Astrocyte (in vitro differentiated cells and primary cell): ENCODE measurements at places on chromosomes 12 and 14. TPM values are rescaled to one million over a fixed set of nuclear protein-coding genes. Genes with fewer than 3 reads are reported as not detected.
A peak's percentile ranks its signal among the peaks of the same experiment; 100 is the strongest.

DNA sequence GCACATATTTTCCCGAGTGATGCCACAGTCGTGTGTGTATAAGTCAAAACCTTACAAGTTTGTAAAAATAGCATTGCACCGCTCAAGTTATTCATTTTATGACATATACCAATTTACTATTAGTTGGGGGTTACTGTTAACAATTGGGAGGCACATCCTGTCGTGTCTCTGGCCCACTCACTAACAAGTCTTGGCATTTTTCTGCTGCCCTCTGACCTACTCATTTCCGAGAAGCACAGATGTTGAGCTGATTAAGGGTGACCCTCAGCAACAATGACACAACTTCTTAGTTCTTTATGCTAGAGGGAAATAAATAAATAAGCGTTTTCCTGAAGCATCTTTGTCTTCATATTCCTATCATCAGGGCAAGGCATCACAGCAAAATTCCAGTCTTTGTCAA lies 6.8 kb upstream of the ATG14 start:
- H3K4me1 ChIP-seq: no peaks in the 10 kb centered on the region
- no peaks in the 10 kb centered on the region for H3K36me3 ChIP-seq
- no peak overlapping the region for H3K27ac ChIP-seq

DNA sequence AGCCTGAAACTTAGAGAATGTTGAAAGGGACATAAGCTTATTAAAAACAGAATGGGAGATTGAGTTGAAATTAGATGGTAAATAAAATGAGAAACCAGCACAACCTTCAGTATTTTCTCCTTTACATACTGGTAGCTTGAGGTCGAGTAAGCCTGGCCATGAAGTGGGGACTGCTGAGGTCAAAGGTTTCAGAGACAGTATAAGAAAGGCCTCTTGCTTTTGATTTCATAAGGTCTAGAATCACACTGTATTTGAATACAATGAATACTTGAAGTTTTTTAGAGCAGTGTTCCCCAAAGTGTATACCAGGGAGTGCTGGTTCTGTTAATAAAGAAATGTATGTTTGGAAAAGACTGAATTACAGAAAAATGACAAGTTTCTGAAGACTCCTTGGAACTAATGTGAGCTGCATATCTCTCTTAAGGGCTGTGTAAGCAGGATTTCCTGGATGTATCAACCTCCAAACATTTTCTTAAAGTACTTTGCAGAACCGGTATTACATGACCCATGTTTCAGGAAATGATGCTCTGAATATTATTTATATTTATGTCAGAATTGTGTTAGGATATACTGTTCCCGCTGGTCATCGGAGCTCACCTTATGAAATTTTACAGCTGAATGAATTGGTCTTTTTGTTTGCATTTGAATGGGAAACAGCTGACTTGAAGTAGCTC lies 85.0 kb downstream of the AKAP6 start:
- H3K36me3 ChIP-seq: no peaks in the 10 kb centered on the region
- H3K4me3 ChIP-seq: no peak overlapping the region
- no peak for DNase-seq
- H3K27ac ChIP-seq: no peak overlapping the region
- no peaks in the 10 kb centered on the region for H3K27me3 ChIP-seq
- H3K4me1 ChIP-seq: peaks cover 16% of the 10 kb centered on the region

DNA sequence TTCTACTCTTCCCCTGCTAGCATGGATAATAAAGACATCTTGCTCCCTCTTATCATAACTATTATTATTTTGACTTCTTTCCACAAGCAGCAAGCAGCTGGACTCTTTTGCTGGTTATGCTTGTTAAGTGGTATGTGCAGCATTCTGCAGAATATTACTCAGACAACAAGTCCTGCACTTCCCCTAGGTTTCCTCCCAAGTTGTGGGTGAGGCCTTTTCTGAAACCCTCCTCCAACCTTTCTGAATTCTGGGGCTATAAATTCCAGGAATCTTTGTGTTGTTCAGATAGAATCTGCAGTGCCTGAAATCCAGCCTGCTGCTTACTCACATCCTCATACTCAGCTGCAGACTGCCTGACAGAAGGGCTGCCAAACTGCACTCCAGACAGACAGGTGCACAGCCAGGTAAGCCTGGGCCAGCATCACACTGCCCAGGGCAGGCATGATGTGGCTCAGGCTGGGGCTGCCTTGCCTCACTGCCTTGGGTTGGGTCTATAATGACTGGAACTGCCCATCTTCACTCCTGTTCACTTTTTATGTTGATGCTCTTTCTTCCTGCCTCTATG lies 6.2 kb upstream of the DHRS2 start:
- H3K4me3 ChIP-seq: no peak overlapping the region
- no peaks in the 10 kb centered on the region for H3K27me3 ChIP-seq
- H3K36me3 ChIP-seq: no peaks in the 10 kb centered on the region
- no peak for DNase-seq

- DNase-seq: no peak
- H3K4me3 ChIP-seq: no peak overlapping the region
- H3K27ac ChIP-seq: no peak overlapping the region
- no peaks in the 10 kb centered on the region for H3K27me3 ChIP-seq
- peaks cover 3% of the 10 kb centered on the region for H3K4me1 ChIP-seq
- H3K36me3 ChIP-seq: no peaks in the 10 kb centered on the region
Measured at GRCh38 chr14:42947991-42948390, 1341.3 kb downstream of the LRFN5 start.

GRCh38 chr14:51931308-51931707 lies 58.0 kb upstream of the RTRAF start:
- no peak for DNase-seq
- H3K27me3 ChIP-seq: no peaks in the 10 kb centered on the region
- H3K27ac ChIP-seq: no peak overlapping the region
- H3K4me1 ChIP-seq: peaks cover 9% of the 10 kb centered on the region
- no peaks in the 10 kb centered on the region for H3K36me3 ChIP-seq

- H3K4me3 ChIP-seq: no peak overlapping the region
- peaks cover 7% of the 10 kb centered on the region for H3K27me3 ChIP-seq
- H3K27ac ChIP-seq: no peak overlapping the region
- no peak for DNase-seq
Measured at GRCh38 chr12:7787574-7788293, 1.5 kb upstream of the NANOG start.

- H3K36me3 ChIP-seq: no peaks in the 10 kb centered on the region
- H3K4me3 ChIP-seq: peak overlapping the region; percentile 98
- peaks cover 2% of the 10 kb centered on the region for H3K27me3 ChIP-seq
- peaks cover 11% of the 10 kb centered on the region for H3K4me1 ChIP-seq
- peak overlapping the region; percentile 93 for H3K27ac ChIP-seq
Measured at GRCh38 chr14:56580221-56580711, 668 bp downstream of the TMEM260 start.

- peaks cover 21% of the 10 kb centered on the region for H3K36me3 ChIP-seq
- no peak overlapping the region for H3K27ac ChIP-seq
Measured at GRCh38 chr14:24123424-24124417, 6.7 kb upstream of the FITM1 start.

Gene GAS2L3
- total RNA-seq: 3.4 and 5.2 TPM in 2 replicates

Gene P2RX4
- 13.9 and 14.3 TPM in 2 replicates for total RNA-seq

Gene KRT77
- total RNA-seq: not detected in 2 replicates

Gene ADGRD1
- 3.0 and 3.9 TPM in 2 replicates for total RNA-seq

Gene DNAJC22
- 0.34 and 0.52 TPM in 2 replicates for total RNA-seq
